ENCODE measurements at places on chromosomes 12 and 14.

DNA sequence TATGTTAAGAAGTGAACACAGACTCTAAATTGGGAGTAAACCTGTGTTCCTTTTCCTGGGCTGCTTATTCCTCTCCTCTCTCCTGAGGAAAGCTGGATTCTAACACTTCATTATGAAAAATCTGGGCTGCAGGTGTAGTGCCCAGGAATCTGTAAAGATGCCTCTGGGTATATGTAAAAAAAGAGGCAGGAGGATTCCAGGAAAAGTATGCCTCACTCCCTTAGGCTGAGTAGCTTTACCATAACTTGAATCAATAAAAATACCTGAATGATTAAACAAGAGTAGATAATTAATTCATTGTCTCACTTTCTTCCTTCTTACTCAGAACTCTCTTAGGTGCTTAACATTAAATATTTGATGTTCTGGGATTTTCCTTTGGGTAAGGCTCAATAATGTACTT, 185.1 kb downstream of the GRIP1 start:
- no peak for DNase-seq

DNA sequence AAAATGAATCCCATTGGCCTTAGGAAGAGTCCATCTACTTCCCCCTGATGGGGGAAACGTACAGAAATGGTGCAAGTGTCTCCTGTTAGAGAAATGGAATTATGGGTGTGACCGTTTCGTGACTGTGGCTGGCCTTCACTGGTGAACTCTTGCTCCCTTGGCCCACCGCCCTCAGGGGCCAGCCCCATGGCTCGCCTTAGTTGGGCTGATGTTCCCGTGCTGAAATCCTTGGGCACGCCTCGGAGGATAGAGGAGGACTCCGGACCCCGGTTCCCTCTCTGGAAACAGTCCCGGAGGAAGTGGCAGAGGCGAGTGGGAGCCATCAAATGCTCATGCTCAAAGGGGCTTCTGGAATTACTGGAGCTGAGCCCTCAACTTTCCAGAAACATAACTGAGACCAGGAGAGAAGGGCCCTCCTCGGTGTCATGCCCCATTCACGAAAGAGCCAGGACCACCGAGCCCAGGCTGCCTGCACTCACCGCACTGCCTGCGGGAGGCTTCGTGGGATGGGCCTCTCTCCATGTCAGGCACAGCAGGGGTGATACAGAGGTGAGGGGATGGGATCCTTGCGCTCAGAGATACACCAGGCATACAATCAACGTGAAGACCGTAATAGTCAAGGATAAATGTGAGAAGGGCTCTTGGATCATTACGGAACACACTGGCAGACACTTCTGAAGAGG, 10.1 kb upstream of the CACNA2D4 start:
- DNase-seq = no peak

- DNase-seq = peak; percentile 60
These were observed 55.2 kb downstream of the FOS start for GRCh38 chr14:75333606-75334548.

DNA sequence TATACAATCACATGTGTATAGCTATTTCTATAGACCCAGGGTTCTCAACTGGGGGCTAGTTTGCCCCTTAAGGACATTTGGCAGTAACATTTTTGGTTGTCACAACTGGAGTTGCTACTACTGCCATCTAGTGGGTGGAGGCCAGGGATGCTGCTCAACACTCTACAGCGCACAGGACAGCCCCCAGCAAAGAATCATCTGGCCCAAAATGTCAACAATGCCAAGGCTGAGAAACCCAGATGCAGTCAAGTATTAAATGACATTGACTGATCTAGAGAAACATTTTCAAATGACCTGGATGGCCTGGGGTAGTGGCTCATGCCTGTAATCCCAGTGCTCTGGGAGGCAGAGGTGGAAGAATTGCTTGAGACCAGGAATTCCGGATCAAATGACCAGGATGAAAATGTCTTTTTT, 5.8 kb downstream of the WSB2 start:
- DNase-seq = no peak

DNA sequence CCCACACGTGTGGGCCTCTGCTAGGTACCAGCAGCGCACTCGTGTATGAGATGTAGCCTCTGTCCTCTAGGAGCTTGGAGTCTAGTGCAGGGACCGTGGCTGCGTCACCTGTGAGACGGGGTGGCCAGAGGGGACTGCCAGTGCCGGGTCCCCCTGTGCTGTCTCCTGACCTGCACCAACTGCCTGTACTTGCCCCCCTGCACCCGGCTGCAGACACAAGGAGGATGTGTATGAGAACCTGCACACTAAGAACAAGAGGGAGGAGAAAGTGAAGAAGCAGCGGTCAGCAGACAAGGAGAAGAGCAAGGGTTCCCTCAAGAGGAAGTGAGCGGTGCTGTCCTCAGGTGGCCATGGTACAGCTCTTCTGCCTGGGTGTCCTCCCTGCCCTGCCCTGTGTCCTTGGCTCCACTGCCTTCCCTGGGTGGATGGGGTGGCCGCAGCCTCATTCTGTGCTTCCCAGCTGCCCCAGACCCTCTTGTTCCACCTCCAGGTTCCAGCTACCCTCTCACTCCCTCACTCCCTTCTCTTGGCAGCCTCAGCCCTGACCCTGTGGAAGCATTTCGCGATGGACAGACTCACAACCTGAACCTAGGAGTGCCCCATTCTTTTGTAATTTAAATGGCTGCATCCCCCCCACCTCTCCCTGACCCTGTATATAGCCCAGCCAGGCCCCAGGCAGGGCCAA, 9.6 kb downstream of the PTPN6 start:
- DNase-seq = peak; percentile 14

- no peak for DNase-seq
These were observed 390.8 kb downstream of the MED13L start for GRCh38 chr12:115886666-115887065.

DNA sequence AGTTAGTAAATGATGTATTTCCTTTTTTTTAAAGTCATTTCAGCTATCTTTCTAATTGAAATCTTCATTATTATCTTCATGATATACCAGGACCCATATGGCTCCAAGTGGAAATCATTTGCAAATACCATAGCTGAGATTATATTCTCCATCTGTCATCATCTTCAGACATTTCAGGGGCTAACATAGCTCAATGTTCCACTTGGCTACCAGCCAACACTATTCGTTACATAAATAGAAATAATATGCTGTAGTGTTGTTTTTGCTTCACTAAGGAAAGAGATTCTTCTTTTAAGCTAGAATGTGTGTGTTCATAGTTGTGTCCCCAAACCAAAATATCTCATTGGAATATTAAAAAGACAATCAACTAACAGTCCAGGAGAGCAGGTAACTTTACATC, 225.1 kb downstream of the DIO2 start:
- DNase-seq = no peak

DNA sequence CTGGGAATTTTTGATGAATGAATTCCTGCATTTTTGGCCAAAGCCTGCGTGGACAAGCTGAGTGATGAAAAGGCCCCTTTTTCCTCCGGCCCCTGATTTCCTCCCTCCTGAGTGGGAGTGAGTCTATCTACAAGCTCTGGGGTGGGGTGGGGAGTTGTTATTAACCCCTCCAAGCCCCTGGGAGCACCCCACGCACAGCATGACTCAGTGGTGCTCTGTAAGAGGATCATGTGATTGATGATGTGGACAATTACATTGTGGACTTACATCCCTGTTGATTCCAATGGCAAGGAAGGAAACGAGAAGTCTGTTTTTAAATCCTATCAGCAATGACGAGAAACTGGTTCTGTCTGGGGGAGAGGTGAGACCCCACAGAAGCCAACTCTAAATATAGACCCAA, 5.1 kb upstream of the DLK1 start:
- no peak for DNase-seq

DNA sequence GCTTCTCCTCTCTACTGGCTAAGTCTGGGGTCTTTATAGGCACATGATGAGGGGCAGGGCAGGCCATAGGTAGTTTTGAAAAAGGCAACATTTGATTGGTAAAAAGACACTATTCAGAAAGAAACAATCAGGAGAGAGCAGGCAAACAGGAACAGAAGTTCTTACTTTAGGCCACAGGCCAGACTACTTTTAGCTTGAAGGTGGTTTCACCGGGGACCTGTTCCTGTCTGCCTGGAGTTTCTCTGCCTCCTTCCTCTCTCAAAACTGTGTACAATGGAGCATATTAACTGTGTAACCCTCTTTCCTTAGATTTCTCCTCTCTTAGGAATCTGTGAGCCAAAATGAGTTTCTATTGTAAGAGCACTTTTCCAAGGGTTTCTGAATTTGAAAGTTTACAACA, 167.9 kb upstream of the AVPR1A start:
- no peak for DNase-seq

Data from left ventricle myocardium inferior (tissue), 1 donor.